Urinary bladder (tissue), 4 donors: ENCODE measurements at places on chromosomes 16 and 17. TPM values are rescaled to one million over a fixed set of nuclear protein-coding genes. Genes with fewer than 3 reads are reported as not detected.

The CDRT4 gene
- total RNA-seq = 14.4 TPM

- no peak for DNase-seq
These were observed 12.4 kb downstream of the MPO start for GRCh38 chr17:58268326-58268725.

DNA sequence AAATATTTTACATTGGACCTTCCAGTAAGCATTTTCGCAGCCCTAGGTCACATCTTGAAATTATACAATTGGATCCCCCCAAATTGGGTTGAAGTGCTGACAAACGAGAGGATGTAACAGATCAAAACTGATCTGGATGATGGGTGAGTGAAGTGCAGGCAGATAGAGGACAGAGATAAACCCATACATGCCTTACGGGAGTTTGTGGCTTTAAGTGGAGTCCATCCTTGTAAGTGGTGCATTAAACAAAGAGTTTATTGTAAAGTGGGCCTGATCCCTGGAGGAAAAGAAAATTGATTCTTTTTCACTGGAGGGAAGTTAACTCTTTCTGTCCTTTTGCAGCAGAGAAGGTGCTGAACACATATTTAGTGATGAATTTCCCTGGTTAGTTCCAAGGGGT lies 39.0 kb upstream of the KCNJ2 start:
- no peak for DNase-seq

The YPEL2 gene
- 28.4 TPM for total RNA-seq

The SEPTIN1 gene
- total RNA-seq = 0.37 TPM

- DNase-seq = no peak
These were observed 13.8 kb downstream of the CLUAP1 start for GRCh38 chr16:3514621-3515020.

- no peak for DNase-seq
These were observed 5.3 kb downstream of the DRC7 start for GRCh38 chr16:57699899-57700298.

The CXCL16 gene
- 3.2 TPM for total RNA-seq

The SSTR5 gene
- 0.32 TPM for total RNA-seq

The P2RX1 gene
- total RNA-seq = 19.6 TPM

GRCh38 chr17:33137426-33137825 lies 145.8 kb downstream of the SPACA3 start:
- DNase-seq = no peak

DNA sequence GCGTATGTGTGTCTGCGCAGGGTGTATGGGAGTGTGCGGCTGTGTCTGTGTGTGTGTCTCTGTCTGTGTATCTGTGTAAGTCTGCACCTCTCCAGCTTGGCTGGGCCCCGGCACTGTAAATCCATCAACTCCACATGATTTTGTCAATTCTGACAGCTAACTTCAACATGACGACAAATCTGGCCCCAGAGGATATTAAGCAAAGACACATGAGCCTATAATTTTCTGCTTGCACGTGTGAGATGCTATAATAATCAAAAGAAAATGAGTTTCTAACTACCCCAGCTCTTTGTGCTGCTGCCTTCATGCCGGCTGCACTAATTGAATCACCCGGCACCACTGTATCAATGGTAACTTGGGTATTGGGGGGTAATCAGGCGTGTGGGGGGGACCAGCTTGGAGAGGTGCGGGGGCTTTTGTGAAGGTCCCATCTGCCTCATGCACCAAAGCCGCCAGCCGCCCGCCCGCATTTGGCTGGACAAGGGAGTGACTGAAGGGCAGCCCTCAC lies 57.6 kb upstream of the LHX1 start:
- no peak for DNase-seq

The GDPD1 gene
- 3.4 TPM for total RNA-seq

DNA sequence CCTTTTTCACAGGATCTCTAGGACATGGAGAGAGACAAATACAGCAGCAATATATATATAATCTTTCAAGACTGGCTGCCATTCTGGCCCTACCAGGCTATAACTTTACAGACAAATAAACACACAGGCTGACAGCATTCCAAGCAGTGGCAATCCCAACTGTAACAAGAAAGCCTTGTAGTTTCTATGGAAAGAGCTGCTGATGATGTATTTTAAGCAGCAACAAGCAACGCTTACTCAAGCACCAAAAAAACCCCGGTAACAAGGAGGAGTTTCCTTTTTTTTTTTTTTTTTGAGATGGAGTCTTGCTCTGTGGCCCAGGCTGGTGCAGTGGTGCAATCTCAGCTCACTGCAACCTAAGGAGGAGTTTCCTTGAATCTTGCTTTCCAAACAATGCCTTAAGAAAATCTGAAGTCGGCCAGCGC lies 23.2 kb downstream of the LSM12 start:
- no peak for DNase-seq

GRCh38 chr16:67055712-67056487 lies 27.0 kb downstream of the CBFB start:
- DNase-seq = no peak

The GAST gene
- not detected for total RNA-seq

GRCh38 chr17:34525651-34526050 lies 53.7 kb upstream of the TMEM132E start:
- DNase-seq = no peak

The ZNF598 gene
- total RNA-seq = 6.3 TPM

- no peak for DNase-seq
These were observed 125.2 kb upstream of the ZFHX3 start for GRCh38 chr16:73172973-73173709.

DNA sequence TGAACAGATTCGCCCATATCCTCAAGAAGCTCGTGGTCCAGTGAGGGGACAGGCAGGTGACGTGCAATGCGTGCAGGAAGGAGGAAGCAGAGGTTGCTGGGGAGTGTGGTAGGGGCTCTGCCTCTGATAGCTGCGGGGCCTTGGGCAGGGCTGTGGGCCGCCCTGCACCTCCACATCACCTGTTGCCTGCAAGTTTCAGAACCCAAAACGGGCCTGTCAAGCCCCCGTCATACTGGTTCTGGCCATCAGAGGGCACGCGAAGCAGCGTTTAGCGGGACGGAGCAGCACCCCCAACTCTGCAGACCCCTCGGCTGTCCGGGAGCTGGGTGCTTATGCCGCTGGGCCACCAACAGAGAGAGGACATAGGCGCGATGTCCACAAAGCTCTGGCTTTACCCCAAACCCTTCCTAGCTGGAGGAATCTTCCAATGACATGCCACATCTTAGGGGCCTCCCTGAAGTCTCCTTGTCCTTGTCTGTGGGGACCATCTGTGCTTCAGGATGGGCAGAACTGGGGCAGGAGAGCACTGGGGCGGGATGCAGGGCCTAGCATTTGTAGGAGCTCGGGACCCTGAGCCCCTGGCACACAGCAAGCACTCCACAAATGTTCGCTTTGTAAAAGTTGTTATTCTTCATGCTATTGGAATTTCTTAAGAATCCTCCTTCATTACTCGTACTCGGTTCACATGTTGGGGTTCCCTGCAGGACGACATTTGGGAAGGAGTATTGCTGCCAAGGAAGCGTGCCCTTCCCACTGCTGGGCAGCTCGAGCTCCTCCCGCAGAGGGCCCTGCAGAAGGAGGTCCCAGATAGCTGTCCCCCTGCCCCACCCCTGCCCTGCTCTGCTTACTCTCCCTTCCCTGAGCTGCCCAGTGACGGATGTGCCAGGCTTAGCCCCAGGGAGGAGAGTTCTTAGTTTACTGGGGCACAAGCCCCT lies 64.3 kb downstream of the CNGB1 start:
- no peak for DNase-seq

The CCL2 gene
- 22.4 TPM for total RNA-seq

DNA sequence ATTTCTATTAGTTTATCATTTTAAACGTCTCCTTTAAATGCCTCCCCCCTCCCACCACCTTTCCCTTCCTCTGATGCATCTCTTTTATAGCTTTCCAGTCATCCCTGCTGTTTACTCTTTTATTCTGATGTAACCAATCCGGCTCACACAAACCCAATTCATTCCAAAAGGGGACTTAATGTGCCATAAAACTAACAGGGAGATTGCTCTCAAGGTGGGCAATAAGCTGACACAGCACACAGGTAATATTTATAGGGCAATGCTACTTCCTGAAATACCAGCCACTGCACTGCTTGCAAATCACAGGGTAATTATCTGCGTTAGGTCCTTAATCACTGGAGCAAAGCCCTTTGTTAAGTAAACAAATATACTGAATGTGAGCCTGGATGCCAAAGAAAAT lies 23.3 kb upstream of the CA10 start:
- no peak for DNase-seq

DNA sequence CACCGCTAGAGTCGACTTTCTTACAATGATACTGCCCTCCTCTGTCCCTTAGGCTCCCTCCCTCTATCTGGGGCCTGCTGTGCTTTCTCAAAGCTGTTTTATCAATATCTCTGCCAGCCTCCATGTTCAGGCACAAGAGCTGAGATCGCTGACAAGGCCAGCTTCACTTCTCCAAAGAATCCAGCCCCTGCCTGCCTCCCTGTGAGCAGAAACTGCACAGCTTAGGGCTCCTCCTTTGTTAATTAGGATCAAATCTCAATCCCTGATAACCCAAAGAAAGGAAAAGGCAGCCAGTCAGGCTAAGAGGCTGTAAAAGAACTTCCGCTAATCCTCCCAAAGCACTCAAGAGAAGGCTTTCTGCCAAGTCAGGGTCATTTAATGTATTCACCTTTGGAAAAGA lies 616.0 kb upstream of the CDH11 start:
- no peak for DNase-seq

DNA sequence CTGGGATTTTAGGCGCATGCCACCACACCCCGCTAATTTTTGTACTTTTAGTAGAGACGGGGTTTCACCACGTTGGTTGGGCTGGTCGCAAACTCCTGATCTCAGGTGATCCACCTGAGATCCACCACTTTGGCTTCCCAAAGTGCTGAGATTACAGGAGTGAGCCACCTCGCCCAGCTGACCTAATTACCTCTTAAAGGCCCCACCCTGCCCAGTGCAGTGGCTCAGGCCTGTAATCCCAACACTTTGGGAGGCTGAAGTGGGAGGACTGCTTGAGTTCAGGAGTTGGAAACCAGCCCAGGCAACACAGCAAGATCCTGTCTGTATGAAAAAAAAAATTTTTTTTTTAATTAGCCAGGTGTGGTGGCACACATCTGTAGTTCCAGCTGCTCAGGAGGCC lies 2.9 kb upstream of the COASY start:
- DNase-seq = no peak

DNA sequence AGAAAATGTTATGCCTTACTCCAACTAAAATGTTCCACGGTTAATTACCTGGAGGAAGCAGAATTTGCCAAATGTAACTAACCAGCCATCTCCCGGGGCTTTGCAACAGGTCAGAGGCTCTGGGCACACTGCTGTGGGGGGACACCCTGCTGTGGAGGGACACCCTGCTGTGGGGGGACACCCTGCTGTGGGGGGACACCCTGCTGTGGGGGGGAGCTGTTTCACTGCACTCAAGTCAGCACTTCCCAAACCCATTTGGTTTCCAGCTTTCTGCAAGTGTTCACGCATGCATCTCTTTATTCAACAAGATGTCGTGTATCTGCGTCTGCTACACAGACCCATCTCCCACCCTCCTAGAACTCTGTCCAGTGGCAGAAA lies 239.5 kb downstream of the C16orf95 start:
- DNase-seq = no peak

DNA sequence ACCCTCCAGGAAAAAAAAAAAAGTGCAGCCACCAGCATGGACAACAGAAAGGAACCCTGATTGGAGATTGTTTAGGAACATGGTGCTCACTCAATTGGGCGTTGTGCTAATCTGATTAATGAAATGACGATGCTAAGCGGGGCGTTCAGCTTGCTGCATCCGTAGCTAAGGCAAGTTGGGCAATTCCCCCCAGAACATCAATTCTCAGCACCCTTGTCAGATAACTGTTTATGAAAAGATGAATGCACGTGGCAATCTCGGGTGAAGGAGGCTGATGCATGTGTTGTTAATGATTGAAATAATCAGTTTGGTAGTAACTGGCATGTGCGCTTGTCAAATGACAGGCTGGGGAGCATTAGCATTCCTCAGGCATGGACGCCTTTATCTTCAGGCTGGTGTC lies 57.0 kb downstream of the HS3ST3A1 start:
- DNase-seq = no peak

The QRICH2 gene
- 3.2 TPM for total RNA-seq

DNA sequence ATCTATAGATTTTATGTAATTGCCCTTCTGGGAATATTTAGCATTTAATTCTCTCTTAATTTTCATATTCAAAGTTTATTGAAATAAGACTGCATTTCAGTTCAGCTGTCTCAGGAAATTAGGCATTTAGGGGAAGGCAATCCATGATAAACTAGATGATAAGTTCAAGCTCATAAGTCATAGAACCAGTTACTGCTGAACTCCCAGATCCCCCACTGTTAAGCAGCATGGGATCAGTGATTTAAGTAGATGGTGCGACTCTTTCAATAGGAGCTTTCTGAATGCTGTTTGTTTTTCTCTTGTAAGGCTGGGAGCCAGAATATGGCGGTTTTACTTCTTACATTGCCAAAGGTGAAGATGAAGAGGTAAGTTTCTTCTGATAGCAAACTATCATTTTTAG lies 23.8 kb downstream of the OGFOD1 start:
- no peak for DNase-seq

The MT1A gene
- total RNA-seq = not detected

The C16orf96 gene
- total RNA-seq = 0.11 TPM
